Activated T-cell treated with anti-CD3 and anti-CD28 coated beads for 48 hours (primary cell): ENCODE measurements at places on chromosomes 7 and 10.

GRCh38 chr7:79452032-79452494 is 1.4 kb downstream of the MAGI2 start:
- no peak for DNase-seq

GRCh38 chr10:61763778-61764177 is 101.0 kb downstream of the CABCOCO1 start:
- no peak for DNase-seq

- no peak for DNase-seq
Observed at GRCh38 chr10:22259280-22259679, 41.5 kb upstream of the EBLN1 start.

- no peak for DNase-seq
Observed at GRCh38 chr10:79179164-79179956, 110.6 kb downstream of the ZMIZ1 start.

DNA sequence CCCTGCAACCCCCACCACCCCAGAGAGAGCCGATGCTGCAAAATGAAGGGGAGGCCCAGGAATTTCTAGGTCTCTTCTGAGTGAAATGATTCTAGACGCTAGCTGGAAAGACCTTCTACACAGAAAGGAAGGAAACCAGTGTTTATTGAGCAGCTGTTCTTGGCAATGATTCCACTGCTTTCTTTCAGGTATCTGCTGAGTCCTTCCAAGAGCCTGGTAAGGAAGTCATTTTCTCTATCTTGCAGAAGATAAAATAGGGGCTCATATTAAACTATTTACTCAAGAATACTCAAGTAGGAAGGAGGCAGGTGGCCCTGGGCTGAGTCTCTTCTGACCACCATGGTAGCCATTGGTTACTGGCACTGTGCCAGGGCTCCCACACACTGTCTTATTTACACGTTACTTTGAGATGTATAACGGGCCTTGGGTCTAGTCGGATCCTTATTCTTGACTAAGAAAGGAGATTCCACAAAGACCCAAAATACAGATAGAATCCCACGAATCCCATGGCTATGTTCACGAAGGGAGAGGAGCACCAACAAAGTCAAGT is 112.1 kb downstream of the GALNT11 start:
- no peak for DNase-seq
